ENCODE measurements at places on chromosomes 6 and 20.

GRCh38 chr6:93196406-93196970, 222.9 kb downstream of the EPHA7 start:
- DNase-seq = no peak

DNA sequence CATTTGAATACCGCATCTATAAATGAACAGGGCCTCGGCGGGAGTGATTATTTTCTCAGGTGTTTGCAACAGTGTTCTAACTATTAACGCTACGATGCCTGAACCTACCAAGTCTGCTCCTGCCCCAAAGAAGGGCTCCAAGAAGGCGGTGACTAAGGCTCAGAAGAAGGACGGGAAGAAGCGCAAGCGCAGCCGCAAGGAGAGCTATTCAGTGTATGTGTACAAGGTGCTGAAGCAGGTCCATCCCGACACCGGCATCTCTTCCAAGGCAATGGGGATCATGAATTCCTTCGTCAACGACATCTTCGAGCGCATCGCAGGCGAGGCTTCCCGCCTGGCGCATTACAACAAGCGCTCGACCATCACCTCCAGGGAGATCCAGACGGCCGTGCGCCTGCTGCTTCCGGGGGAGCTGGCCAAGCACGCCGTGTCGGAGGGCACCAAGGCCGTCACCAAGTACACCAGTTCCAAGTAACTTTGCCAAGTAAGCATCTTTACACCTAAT, 70.9 kb downstream of the HFE start:
- peak; percentile 93 for DNase-seq

DNA sequence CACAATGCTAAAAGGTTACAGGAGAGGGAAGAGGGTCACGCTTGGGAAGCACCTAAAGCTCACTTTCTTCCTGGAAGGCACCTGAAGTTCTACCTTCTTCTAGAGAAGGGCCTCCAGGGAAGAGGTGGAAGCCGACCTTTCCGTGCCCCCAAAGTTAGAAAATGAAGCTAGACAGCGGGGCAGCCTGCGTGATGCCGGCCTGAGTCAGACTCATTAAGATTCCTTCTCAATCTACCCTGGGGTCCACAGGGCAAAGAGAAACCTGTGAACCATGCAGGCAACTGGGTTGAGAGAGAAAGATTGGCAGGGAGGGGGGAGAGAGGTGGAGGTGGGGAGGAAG, 54.8 kb upstream of the CCDC167 start:
- no peak for DNase-seq

DNA sequence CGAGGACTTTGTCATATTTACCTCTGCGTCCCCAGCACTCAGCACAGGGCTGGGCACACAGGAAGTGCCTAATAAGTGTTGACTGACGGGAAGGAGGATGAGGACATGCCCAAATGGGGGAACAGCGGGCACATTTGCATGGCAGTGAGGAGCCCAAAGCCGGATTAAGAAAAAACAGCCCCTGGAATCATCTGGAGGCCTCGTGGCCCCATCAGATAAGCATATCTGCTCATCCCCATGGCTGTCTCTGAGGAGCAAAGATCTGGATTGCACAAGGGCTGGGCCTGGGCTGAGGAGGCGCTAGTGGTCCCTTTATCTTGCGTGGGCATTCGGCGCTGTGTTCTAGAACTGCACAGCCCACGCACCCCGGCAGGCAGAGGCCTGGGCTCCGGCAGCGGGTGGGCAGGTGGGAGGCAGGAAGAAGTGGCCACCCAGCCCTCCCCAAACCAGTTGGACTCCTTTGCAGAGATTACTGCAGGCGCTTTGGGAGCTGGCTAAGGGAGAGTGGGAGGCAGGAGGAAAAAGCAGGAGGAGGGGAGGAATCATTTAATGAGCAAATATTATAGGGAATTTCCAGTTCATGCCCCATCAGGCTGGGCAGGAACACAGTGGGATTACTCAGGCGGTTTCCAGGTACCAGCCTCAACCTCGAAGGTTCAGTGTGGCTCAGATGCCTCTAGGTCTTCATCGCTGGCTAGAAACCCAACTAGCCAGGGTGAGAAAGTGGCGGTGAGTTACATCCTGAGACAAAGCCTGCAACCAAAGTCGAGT, 108.1 kb downstream of the CEBPB start:
- no peak for DNase-seq

- no peak for DNase-seq
These were observed 445.9 kb downstream of the PHF3 start for GRCh38 chr6:64081453-64081852.

GRCh38 chr20:44711237-44711636, 3.9 kb upstream of the CCN5 start:
- no peak for DNase-seq

- no peak for DNase-seq
These were observed 86.6 kb downstream of the RNF144B start for GRCh38 chr6:18473755-18474154.

- DNase-seq = no peak
These were observed 56.4 kb upstream of the RPS6KA2 start for GRCh38 chr6:166683477-166683876.

DNA sequence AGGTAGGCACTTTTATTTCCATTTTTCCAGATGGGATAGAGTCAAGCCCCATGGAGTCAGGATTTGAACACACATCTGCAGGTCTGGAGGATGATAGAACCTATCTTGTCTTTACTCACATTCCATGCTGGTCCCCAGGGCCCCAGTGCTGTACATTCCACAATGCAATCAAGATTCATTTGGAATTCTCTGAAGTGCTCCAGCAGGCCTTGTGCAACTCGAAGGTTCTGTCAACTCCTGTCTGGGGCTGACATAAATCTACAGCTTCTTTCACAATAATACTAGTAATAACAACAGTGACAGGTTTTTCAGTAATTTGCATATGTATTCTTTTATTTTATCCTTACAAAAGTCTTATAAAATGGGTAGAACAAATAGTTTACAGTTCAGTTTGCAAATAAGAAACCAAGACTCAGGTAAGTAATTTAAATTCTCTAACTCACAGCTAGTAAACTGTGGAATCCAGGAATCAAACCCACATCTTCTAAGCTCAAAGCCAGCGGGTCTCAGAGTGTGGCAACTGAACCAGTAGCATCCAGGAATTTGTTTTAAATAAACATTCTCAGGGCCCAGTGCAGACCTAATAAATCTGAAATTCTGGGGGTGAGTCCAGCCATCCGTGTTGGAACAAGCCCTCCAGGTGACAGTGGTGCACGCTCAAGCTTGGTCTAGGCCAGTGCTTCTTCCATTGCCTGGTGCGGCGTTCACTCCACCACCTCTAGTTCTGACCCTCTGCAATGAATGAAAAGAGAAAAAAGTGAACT, 137.0 kb upstream of the TNFAIP3 start:
- DNase-seq = no peak

All from activated CD8-positive, alpha-beta memory T cell treated with anti-CD3 and anti-CD28 coated beads for 24 hours (primary cell).